ENCODE measurements at places on chromosomes 13 and 19.

DNA sequence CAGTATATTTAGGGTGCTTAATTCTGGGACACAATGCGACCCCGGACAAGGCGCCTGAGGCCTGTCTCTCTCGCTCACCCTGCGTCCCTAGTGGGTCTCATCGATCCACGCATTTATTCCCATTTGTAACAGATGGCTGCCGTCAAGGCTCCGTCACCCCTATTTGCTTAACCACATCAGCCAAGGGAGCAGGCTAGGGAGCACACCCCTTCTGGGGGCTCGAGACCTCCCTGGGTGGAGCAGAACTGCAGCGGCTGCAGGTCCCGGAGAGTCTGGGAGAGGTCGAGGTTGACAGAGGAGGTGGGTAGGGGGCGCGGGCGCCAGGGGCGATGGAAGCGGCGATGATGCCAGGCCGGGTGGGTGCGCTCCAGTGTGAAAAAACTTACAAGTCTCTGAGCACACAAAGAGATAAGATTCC lies 507 bp downstream of the ALG5 start:
- DNase-seq = peak; percentile 60

GRCh38 chr19:709965-710571 lies 1.3 kb downstream of the PALM start:
- DNase-seq = no peak

GRCh38 chr13:77437267-77437666 lies 98.2 kb upstream of the SCEL start:
- DNase-seq = no peak

DNA sequence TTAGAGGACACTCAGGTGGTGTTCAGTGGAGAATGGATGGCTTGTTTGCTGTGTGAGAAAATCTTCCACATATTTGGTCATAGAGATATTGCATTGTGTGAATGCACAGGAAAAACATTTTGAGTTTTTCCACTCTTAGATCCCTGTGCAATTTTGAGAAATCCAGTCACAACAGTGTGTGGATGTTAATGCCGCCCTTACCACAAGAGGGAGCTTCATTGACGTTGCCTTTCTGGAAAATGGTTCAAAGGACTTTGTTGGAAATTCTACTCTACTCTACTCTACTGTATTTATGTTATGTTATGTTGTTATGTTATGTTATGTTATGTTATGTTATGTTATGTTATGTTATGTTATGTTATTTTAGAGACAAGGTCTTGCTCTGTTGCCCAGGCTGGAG lies 13.4 kb downstream of the ZNF20 start:
- DNase-seq = no peak

DNA sequence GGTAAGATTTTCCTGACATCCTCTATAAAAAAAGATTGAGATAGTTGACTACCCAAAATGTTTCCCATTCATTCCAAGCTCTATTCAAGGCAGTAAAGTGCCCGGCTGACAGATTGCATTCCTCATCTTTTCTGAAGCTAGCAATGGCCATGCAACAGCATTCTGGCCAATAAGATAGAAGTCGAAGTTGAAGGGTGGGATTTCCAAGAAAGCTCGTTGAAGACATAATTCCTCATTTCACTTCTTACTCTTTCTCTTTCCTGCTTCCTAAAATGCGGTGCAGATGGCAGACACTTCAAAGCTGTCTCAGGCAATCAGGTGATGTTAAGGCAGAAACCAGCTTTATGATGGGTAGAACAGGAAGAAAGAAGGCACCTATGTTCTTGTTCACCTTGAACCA lies 13.4 kb upstream of the ALOX5AP start:
- no peak for DNase-seq

DNA sequence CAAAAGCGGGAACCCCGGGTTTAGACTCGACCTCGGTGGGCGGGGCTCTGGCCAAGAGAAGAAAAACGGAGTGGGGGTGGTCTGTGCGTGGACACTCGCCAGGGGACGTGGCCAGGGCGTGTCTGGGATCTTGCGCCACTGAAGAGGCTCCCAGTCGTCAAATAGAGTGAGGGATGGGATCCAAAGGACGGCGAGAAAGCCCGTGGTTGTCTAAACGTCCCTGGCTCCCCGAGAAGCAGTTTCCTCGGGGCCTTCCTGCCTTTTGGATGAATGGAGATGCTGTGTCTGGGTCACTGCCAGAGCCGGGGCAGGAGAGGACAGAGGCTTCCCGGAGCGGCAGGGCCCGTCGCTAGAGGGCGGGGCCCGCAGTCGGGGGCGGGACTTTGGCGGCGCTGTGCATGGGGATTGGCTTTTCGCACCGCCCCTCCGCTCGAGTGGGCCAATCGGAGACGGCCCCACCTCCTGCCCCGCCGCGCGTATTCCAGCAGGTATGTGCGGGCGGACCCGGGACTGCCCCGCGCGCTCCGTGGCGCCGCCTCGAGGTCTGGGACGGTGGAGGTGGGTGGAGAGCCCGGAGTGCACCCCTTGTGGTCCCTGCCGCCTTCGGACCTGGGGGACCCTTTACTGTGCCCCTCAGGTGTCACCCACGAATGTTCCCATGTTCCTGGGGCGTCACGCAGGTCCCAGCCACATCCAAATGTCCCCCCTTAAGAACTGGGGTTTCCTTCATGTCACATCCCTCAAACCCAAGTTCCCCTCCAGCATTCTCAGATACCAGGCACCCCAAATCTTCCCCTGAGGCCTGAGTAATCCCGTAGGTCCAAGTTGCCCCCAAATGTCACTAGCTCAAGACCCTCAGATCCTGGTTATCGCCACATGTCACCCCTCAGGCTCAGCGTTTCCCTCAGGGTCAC lies 38.3 kb downstream of the ZSWIM4 start:
- DNase-seq = peak; percentile 92

DNA sequence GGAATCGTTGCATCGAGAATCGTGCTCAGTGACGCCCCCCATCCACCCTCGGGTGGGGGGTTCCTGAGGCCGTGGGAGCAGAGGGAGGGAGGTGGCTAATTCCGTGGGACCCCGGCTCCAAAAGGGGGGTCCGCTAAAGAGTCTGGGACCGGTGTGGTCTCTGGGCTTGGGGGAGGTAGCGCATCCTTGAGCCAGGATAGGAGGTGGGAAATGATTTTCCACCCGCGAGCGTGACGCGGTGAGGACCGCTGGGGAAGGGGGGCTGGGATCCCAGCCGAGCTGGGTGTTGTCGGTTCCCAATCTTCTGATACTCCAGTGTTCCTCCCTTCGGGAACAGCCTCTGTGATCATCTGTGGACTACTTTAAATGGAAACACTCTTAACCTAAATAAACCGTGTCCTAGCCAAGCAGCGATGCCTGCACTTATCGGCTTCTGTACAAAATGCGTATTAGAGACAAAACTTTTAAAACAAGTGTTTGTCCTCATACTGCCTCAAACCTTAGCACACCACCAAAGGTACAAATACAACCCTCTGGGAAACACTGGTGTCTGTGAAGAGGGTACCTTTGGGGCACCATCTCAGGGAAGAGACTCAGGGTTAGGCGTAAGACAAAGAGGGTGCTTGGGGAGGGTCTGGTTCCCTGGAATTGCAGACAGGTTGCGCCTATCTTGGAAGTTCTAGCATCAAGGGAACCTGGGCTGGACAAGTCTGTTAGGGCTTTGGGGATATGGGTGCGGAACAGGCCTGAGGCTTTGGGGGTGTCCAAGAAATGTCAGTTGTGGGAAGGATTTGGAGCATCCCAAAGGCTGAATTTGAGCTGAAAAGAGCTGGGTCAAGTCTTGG lies 16.0 kb downstream of the KCNC3 start:
- DNase-seq = no peak

GRCh38 chr13:98098516-98098915 lies 44.4 kb upstream of the FARP1 start:
- no peak for DNase-seq

GRCh38 chr13:44232774-44233173 lies 140.8 kb upstream of the SERP2 start:
- DNase-seq = no peak

DNA sequence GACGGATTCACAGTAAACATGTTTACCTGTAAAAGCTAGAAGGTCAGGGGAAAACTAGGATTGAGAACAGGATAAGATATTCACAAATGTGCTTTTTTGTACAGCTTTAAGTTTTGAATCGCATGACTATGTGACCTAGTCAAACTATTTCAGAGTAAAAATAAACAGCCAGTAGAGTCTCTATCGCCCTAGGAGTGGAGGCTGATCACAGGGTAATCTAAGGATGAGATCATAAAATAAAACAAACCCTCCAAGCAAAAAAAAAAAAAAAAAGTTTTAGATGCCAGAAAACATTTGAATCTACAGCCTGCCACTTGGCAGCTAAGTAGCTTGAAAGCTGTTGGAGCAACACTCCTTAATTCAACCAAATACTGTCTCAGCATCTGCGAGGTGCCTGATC lies 26.8 kb downstream of the ZNF350 start:
- no peak for DNase-seq

DNA sequence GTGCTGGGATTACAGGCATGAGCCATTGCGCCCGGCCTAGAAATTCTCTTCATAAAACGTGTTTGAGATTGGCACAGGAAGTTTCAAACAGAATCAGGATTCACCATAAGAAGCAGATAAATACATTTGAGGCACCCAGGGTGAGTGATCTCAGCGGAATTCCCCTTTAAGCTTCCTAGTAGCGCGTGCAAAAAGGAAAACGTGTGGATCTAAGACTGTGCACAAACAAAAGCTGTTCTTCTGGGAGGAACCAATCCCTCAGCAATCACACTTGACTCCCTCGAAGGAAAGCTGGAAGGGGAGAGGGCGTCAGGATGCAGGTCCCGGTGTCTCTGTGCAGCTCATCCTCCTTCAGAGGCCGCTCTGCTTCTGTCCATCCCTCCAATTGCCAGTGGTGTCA lies 15.5 kb downstream of the MCF2L start:
- no peak for DNase-seq

DNA sequence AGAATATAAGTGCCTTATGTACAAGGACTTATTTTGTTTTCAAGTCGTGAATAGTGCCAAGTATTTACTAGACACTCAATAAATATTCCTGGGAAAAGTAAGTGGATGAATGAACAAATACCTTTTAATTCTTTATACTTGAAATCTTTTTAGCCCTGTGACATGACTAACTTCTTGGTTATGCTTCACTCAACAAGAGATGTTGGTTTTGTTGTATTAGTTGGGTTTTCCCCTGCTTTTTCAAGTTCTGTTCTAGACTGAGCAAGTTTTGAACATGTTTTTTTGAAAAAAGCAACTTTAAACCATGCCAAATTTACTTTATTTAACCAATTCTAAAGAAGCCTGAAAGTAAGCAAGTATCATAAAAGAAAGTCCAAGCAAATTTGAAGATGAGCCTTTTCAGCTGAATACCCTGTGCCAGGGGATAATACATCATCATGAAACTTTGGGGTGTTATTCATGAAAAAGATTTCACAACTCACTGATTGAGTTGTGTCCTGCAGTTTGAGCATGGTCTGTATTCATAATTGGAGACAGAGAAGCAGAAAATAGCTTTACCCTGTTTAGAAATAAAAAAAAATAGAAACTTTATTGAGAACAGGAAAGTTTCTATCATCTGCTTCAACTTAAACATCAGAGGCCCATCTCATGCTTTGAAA lies 11.1 kb downstream of the LMO7 start:
- DNase-seq = no peak

- DNase-seq = no peak
These were observed 19.4 kb downstream of the CYP4F22 start for GRCh38 chr19:15527705-15528104.

DNA sequence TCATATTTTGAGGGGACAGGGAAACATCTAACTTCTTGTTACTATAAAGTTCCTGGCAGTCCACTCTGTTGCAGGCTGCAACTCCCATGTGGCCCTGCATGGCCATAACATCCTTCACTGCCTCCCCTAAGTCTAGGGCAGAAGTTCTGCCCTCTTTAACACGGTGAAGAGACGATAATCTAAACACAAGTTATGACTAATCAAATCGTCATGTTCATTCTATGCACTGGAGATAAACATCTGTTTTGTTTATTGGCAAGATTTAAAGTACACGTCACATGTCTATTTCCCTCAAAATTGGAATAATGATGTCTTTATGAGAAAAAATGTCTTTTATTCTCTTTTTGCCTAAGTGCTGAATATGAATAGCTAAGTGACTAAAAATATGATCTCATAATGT lies 1629.4 kb downstream of the PCDH9 start:
- DNase-seq = no peak

- no peak for DNase-seq
These were observed 25.9 kb upstream of the SLC46A3 start for GRCh38 chr13:28744656-28745055.

DNA sequence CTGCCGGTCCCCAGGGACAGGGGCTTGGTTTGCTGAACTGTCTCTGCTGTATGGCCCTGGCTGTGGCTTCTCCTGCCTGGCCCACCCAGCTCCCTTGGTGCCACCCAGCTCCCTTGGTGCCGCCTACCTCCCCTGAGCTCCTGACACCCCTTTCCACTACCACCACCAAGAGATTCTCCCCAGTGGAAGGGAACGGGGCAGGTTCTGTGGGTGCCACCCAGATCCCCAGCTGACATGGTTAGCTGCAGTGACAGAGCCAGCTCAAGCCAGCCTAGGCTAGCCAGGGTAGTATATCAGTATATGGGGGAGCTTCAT lies 28.5 kb upstream of the POP4 start:
- DNase-seq = no peak

GRCh38 chr19:12649941-12650340 lies 16.6 kb downstream of the MAN2B1 start:
- DNase-seq = no peak

GRCh38 chr13:40272776-40273139 lies 393.7 kb downstream of the FOXO1 start:
- no peak for DNase-seq

GRCh38 chr19:45477186-45477585 lies 9.4 kb downstream of the FOSB start:
- peak; percentile 52 for DNase-seq

DNA sequence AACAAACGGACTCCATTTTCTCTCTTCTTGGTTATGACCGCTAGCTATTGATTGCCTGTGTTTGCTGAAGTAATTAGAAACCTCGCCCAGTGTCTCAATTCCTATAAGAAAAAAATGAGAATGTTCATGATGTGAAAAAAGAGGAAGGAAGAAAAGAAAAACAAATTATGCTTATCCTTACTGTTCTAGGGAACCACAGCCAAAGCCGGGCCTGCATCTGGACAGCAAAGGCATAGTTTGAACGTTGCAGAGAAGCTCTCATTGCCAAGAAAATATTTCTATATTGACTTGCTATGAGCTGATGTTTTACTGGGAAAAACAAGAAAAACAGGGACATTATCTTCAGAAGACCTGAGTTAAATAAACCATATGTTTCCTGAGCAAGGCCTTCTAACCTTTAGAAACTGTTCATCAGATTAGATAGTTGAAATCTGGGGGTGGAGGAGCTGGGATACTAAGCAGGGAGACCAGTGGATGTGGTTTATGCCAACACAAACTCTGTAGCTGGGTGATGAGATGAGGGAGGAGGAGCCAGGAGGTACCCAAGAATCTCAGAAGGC lies 55.0 kb downstream of the EFNB2 start:
- no peak for DNase-seq

- no peak for DNase-seq
These were observed 37.3 kb downstream of the ZNF558 start for GRCh38 chr19:8794823-8795222.

DNA sequence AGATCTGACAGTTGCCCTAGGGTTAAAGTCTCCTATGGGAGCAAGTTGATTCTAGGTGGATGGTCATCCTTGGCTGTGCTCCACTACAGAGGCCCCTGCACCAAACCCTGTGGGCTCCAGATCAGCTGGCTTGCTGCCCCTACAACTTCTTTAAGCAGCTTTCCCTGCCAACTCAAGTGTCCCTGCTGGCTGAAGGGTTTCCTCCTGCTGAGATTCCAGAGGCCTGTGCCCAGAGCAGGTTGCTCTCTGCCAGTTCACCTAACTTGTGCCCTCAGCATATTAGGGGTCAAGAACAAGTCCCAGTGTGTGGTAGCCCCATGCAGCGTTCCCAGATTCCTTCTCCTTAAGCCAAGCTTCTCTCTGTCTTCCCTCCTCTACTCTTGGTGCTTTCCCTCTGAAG lies 85.6 kb downstream of the ZMYM2 start:
- no peak for DNase-seq

- DNase-seq = peak; percentile 78
These were observed 11.9 kb upstream of the PRKD2 start for GRCh38 chr19:46728693-46729339.

Data from right forelimb (tissue), 1 donor.